ENCODE measurements at places on chromosomes 6 and 20.

DNA sequence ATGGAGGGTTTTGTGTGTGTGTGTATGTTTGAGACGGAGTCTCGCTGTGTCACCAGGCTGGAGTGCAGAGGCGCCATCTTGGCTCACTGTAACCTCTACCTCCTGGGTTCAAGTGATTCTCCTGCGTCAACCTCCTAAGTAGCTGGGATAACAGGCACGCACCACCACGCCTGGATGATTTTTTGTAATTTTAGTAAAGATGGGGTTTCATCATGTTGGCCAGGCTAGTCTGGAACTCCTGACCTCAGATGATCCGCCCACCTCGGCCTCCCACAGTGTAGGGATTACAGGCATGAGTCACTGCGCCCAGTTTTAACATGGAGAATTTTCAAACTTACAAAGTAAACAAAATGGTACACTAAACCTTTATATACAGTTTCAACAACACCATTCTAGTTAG is 22.8 kb downstream of the AMD1 start:
- no peak for DNase-seq

- no peak for DNase-seq
Measured at GRCh38 chr6:150881911-150882481, 16.5 kb downstream of the MTHFD1L start.

GRCh38 chr20:46205349-46205748 is 87.2 kb downstream of the CD40 start:
- DNase-seq: no peak

DNA sequence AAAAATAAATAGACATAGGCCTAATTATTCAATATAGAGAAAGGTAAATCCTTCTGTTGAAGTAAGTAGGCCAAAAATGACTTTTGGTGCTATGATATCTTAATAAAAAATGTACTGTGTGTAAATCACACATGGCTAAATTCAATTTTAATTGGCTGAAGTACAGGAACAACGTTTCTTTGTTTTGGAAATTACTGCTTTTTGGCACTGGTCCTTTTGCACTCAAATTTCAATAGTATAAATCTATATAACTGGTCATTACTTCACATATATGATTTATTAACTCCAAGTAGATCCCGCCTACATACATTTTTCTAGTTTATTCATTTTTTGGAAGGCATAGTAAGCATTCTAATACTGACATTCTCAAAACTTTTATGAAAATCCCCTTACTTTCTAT is 114.5 kb downstream of the RALGAPA2 start:
- no peak for DNase-seq

DNA sequence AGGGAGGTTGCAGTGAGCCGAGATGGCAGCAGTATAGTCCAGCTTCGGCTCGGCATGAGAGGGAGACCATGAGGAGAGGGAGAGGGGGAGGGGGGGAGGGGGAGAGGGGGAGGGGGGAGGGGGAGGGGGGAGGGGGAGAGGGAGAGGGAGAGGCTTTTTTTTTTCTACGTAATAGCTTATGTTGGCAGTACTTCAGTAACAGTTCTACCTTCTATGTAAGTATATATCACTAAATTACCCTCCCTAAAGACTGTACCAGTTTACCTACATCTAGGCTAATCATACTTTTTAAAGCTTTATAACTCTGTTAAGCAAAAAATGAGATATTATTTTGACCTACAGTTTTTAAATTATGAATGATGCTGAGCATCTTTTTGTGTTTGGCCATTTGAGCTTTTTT is 13.6 kb downstream of the TM9SF4 start:
- no peak for DNase-seq
